ENCODE measurements at places on chromosomes 16 and 17.

DNA sequence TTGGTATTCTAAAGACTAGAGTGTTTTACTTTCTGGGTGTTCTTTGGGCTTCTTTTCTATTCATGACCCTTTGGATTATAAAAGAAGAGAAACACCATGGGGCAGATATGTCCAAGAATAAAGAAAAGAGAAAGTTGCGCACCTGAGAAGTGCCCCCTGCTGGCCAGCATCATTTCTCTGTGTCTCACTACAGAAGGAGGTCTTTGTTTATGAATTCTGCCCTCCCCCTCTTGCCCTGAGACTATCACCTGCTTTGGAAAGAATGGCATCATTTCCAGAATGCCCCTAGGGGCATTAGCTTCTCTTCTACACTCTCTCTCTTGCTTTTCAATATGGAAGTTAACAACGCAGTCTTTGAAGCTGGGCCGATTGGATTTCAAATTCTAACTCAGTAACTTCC is 45.0 kb downstream of the CDH13 start:
- no peak for DNase-seq

DNA sequence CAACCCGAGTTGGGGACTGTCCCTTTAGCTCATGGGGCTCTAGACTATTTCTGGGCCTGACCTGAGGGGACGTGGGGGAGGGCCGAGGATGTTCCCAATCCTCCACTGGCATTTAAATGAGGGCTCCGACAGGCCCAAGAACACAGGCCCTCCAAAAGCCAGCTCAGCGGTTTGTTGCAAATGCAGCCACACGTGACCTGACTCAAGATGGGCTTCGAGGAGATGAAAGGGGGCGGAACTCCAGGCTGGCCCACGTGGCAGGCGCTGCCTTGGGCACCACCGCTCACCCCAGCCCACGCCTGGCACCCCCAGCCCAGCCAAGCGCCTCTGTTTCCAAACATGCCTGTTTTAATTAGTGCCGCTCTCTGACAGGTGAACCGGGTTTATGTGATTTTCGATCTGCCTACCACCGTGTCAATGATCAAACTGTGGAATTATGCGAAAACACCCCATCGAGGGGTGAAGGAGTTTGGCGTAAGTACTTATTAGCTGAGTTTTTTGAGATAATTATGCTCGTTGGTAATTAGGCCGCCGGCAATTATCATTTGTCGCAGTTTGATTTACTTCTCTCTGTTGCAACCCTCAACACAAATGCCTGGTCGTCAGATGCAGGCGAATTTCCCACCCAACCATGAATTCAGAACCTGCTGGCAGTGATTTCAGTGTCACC is 226.7 kb downstream of the KATNIP start:
- no peak for DNase-seq

DNA sequence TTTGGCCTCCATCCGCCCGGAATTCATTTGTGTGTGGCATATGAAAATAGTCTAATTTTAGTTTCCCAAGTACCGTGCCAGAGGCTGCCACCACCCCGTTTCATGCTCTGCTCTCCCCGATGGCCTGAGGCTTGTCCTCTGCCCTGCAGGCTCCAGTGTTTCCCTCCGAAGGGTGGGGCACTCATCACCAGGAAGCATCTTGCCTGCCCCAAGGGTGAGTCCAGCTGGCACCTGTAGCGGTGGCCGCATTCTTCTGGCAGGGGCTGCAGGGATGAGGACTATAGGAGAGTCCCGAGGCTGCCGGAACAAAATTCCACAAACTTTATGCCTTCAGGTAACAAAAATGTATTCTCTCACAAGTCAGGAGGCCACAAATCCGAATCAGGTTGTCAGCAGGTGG is 23.1 kb upstream of the CMIP start:
- no peak for DNase-seq

- no peak for DNase-seq
Observed at GRCh38 chr17:34420254-34420766, 57.3 kb upstream of the CCL1 start.

GRCh38 chr16:85768199-85768598 is 17.3 kb upstream of the C16orf74 start:
- DNase-seq = no peak

DNA sequence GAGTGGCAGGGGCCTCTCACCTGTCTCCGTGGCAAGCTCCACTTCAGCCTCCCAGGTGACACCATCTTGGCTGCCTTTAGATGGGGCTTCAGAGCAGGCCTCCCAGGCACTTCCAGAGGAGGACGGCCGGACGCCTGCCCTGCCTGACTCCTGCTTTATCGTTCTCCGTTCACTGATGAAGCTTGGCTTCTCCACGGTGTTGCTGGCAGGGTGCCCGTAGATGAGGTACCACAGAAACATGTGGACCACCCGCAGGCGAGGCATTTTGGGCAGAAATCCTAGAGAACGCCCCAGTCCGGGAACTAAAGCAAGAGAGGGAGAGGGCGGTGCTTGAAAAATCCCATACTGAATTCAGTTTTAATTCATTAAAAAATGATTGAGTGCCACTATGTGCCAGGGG is 54.5 kb downstream of the GTF3C1 start:
- no peak for DNase-seq

GRCh38 chr16:68272507-68273209 is 8.3 kb downstream of the SLC7A6 start:
- DNase-seq = no peak

GRCh38 chr17:77445760-77446532 is 305.2 kb downstream of the SEC14L1 start:
- no peak for DNase-seq

- DNase-seq = no peak
Observed at GRCh38 chr17:65495122-65496055, 66.1 kb downstream of the AXIN2 start.

GRCh38 chr17:63956296-63956920 is 16.3 kb downstream of the SCN4A start:
- no peak for DNase-seq

DNA sequence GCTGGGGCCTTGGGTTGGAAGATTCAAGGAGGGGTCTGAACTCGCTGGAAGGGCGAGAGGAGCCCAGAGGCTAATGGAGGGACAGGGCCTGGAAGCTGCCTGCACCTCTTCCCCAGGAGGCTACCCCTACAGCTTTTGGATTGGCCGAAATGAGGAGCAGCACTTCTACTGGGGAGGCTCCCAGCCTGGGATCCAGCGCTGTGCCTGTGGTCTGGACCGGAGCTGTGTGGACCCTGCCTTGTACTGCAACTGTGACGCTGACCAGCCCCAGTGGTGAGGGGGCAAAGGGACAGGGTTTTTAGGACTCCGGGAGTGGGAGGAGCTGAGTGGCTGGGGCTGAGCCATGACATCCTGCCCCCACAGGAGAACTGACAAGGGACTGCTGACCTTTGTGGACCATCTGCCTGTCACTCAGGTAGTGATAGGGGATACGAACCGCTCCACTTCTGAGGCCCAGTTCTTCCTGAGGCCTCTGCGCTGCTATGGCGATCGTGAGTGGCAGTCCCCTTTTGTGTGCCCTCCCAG is 8.8 kb downstream of the CNTNAP1 start:
- no peak for DNase-seq

DNA sequence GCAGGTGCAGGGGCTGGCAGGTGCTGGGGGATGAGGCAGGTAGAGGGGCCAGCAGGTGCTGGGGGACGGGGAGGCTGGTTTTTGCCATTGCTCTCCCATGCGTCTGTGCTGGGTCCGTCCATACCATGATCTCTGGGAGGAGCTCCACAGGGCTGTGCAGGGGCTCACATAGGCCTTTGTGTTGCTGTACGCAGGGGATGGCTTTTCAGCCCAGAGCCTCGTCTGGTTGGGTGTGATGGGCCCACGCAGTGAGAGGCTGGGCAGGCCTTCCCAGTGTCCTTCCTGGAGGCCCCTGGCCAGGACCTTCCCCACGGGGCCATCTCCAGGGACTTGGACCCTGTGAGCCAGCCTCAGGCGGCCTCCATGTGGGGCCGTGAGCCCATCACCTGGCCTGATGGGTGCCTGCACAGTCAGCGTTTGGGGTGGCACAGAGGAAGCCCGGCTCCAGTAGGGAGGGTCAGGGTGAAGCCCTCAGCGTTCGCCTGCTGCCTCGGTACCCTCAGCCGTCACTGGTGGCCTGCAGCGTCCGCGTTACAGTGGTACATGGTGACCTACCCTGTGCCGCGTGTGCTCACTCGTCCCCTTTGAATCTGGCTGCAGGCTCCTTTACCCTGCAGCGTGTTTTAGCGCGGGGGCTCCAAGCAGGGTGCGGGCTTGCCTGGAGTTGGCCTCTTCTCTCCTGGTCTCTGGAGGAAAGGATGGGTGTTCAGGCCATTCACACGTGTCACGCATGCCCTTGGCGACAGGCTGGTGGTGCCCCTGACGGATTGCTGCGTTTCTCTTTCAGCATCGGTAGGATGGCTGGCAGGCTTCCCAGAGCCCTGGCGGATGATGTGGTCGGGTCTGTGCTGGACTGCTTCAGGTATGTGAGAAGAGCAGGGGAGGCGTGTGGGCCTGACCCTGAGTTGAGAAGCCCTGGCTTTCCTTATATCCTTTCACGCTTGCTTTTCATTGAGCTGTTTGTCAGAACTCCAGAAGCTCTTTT is 30.6 kb downstream of the ZNF750 start:
- DNase-seq = no peak

GRCh38 chr16:3509470-3509928 is 8.7 kb downstream of the CLUAP1 start:
- DNase-seq = no peak

DNA sequence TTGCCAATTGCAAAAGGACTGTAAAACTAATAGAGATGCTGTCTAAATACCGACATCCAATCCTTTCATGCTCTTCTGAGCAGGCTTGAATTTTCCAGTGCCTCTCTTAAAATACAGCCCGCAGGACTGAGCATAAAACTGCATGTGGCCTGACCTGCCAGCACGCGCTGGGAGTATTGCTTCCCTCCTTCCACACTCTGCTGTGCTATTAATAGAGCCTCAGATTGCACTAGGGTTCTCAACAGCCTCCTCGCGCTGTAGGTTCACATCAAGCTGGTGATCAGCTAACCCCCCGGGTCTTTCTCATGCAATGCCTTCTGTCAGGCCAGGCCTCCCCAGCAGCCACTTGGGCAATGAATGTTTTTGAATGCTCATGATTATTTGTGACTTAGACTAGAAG is 14.2 kb upstream of the MSI2 start:
- DNase-seq = no peak

- no peak for DNase-seq
Observed at GRCh38 chr16:11049396-11050059, 105.2 kb downstream of the CLEC16A start.

DNA sequence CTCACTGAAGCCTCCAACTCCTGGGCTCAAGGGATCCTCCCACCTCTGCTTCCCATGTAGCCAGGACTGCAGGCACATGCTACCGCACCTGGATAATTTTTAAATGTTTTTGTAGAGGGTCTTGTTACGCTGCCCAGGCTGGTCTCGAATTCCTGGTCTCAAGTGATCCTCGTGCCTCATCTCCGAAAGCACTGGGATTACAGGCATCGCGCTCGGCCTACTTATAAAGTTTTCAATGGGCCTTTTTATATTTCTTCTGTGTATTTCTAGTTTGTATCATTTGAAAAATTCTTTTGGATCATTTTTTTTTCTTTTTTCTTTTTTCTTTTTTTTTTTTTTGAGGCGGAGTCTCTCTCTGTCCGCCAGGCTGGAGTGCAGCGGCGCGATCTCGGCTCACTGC is 7.3 kb upstream of the TLCD3A start:
- DNase-seq = no peak

GRCh38 chr17:869086-869485 is 86.9 kb downstream of the MRM3 start:
- no peak for DNase-seq

DNA sequence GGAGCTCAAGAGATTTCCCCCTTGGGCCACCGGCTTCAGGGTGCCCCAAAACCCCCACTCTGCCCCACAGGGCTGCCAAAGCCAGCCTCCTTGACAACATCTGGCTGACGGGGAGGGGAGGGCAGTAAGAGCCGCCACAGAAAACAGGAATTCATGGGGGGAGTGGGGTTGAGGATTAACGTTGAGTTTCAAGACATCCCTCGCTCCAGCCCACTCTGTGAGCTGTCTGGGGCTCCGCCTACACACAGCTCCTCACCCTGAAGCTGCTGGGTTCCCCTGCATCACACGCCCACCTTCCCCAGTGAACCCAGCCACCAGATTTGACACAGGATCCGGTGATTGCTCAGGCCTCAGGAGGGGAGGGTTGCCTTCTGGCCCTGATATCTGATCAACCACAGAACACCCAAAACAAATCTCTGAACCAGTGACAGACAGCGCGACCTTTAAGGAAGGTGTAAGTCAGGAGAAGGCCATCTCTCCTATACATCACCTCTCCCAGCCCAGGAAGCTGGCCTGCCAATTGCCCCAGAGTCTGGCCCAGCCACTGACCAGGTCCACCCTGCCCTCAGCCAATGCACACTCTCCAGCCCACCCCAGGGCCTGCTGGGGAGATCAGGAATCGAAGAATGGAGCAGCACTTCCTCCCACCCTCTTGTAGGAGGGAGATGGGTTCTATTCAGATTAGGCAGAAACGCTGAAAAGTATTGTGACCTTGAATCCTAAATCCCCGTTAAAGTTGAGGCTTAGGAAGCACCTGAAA is 132.1 kb downstream of the CLEC16A start:
- DNase-seq = no peak

DNA sequence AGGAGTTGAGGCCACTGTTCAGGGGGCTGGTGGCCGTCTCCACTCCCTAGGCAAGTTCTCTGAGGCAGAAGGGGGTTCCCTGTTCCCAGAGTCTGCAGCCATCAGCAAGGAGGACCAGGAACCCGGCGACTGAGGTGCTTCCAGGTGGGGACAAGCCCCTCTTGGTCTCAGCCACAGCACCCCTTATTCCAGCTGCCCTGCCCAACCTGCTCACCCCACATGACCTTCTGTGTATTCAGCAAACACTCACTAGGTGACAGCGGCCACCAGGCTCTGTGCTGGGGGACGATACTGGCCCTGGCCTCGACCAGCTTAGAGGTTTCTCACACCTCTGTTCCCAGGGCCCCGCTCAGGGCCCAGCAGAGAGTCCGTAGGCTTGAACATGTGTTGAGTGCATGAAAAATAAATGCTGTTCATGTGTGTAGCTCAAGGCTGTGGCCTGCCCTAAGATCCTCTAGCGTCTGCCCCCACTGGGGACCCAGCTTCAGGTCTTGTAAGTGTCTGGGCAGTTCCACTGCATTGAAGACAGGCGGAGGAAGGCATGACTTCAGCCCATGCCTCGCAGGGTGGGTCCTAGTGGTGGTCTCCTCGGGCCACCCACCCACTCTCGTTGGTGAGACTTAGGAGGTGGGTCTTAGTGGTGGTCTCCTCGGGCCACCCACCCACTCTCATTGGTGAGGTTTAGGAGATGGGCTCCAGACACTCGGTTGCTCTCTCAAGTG is 44.2 kb downstream of the NT5M start:
- no peak for DNase-seq

GRCh38 chr16:69931631-69932030 is 19.5 kb upstream of the CLEC18A start:
- DNase-seq = no peak

- no peak for DNase-seq
Observed at GRCh38 chr17:7982173-7982572, 20.2 kb upstream of the GUCY2D start.

- DNase-seq = no peak
Observed at GRCh38 chr17:5508810-5509209, 22.4 kb downstream of the MIS12 start.

GRCh38 chr17:42113293-42114069 is 967 bp upstream of the DHX58 start:
- no peak for DNase-seq

All from SIG-M5 (cell line).